T-helper 17 cell (primary cell): ENCODE measurements at places on chromosomes 7 and 10. TPM values are rescaled to one million over a fixed set of nuclear protein-coding genes. Genes with fewer than 3 reads are reported as not detected.

DNA sequence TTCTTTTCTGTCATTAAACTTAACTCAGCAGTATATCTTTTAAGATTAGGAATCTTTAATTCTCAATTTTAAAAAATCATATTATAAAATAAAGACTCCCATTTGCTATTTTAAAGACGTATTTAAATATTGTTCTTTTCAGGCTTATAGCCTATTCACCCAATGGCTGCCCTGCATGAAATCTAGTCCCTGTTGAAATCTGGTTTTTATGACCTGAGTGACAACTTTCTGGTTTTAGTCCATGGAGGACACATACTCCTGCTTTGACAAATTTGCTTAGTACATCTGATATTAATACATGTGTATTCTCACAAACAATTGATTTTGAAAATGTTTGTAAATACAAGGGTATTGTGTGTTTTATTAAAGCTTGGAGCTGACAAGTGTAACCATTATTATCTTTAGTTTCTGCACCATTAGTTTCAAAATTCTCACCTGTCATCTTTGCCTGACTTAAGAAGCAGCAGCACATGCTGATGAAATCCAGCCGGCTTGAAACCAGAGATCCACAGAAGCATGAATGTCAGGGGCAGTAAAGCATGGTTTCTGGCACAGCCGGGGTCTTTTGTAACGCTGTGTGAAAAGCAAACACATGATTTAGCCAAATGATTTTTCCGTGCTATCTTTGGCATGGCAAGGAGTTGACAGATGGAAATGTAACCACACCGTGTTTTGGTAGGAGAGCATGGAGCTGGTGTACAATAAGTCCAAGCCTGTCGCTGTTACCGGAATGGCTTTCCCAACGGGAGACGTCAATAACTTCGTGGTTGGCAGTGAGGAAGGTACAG is 262.8 kb downstream of the DYNC1I1 start:
- DNase-seq: no peak
- no peaks in the 10 kb centered on the region for H3K4me1 ChIP-seq
- no peak overlapping the region for H3K27ac ChIP-seq
- no peak overlapping the region for H3K4me3 ChIP-seq

DNA sequence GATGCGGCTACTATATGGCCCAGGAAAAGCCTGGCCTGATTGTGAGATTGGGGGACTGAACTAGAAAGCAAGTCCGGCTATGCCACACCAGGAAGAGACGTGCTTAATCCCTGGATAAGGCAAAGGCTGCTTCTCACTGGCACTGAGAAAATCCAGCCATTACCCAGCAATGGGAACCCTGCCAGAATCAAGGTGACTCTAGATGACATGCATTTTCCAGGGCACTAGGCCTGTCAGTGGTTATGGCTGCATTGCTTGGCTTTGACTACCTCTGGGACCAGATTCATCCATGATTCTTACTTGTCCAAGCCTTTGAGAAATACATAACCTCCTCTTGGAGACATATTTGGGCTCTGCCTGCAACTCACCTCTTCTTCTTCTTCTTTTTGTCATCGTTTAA is 317.2 kb downstream of the GRID1 start:
- H3K36me3 ChIP-seq: no peaks in the 10 kb centered on the region
- H3K4me3 ChIP-seq: no peak overlapping the region
- no peak for DNase-seq
- peaks cover 15% of the 10 kb centered on the region for H3K4me1 ChIP-seq

DNA sequence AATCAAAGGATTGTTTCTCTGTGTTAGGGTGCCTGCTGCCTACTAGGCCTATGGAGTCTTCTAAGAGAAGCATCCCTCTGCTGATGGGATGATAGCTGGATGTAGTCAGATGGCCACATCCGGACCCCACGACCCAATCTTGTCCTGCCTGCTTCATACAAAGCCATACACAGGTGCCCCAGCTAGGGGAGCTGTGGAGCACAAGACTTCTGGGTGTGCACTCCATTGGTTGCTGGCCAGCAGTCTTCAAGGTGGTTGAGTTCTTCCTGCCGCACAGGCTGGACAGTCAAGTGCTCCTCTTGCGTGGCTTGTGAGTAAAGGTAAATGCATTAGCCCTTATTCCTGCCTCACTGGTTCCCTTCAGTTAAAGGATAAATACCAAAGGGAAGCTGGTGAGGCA is 120.2 kb downstream of the TEX36 start:
- no peak overlapping the region for H3K4me3 ChIP-seq
- H3K27me3 ChIP-seq: peaks cover 15% of the 10 kb centered on the region
- no peaks in the 10 kb centered on the region for H3K36me3 ChIP-seq
- H3K4me1 ChIP-seq: no peaks in the 10 kb centered on the region

CCNJ gene
- total RNA-seq: 7.2 TPM
